ENCODE measurements at places on chromosomes 5 and 9.

DNA sequence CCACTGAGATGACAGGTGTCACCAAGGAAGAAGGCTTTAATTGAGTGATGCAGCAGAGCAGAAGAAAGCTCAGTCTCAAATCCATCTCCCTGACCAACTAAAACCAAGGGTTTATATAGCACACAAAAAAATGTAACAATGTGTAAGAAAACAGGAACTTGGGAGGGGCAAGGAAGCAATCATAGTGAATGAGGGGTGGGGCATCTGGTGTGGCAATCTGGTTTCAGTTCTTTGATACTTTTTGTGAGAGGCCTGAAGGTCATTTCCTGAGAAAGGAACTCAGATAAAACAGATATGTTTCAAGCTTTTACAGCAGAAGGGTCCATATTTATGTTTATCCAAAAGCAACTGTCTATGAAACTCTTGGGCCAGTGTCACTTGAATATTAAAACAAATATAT is 19.7 kb downstream of the CD180 start:
- H3K27ac ChIP-seq = peak overlapping the region; percentile 91
- peak; percentile 54 for DNase-seq
- peaks cover 66% of the 10 kb centered on the region for H3K36me3 ChIP-seq

GRCh38 chr5:127934791-127935256 is 148.7 kb upstream of the SLC12A2 start:
- no peak overlapping the region for H3K27ac ChIP-seq
- H3K27me3 ChIP-seq = no peaks in the 10 kb centered on the region
- no peak for DNase-seq

- H3K4me1 ChIP-seq = peaks cover under 1% of the 10 kb centered on the region
- H3K27me3 ChIP-seq = no peaks in the 10 kb centered on the region
- no peak overlapping the region for H3K4me3 ChIP-seq
- DNase-seq = no peak
- peaks cover 4% of the 10 kb centered on the region for H3K36me3 ChIP-seq
Measured at GRCh38 chr5:78533356-78533755, 115.2 kb downstream of the LHFPL2 start.

- no peak overlapping the region for H3K27ac ChIP-seq
- H3K36me3 ChIP-seq = no peaks in the 10 kb centered on the region
- no peak for DNase-seq
- no peak overlapping the region for H3K4me3 ChIP-seq
- H3K27me3 ChIP-seq = peaks cover 6% of the 10 kb centered on the region
- no peaks in the 10 kb centered on the region for H3K4me1 ChIP-seq
Measured at GRCh38 chr5:74875994-74876791, 10.0 kb upstream of the FAM169A start.

DNA sequence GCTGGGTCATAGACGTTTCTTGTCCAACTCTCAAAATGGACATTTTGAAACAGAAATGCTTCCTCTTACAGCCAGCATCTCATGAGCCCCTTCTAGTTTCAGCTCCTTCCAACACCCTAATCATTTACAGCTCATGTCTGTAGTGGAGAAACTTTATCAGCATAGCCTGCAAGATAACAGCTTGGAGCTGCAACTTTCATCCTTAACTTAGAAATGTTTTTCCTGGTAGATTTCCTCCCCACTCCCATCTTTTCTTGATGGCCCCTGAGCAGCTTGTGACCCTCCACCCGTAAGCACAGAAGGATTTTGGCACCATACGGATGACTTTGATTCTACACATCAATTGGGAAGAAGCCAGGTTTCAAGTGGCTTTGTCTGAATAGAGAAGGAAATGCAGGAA is 53.5 kb upstream of the TGFBR1 start:
- H3K4me3 ChIP-seq = no peak overlapping the region
- no peaks in the 10 kb centered on the region for H3K36me3 ChIP-seq
- H3K27me3 ChIP-seq = no peaks in the 10 kb centered on the region
- no peak overlapping the region for H3K27ac ChIP-seq

GRCh38 chr5:55445791-55446190 is 89.0 kb downstream of the PLPP1 start:
- no peaks in the 10 kb centered on the region for H3K27me3 ChIP-seq
- H3K36me3 ChIP-seq = peaks cover 10% of the 10 kb centered on the region
- H3K4me3 ChIP-seq = no peak overlapping the region
- H3K4me1 ChIP-seq = peaks cover 3% of the 10 kb centered on the region
